Stimulated activated CD4-positive, alpha-beta T cell treated with anti-CD3 and anti-CD28 coated beads, Interleukin-1b, Interleukin-23, amount 100 ng/mL, for 24 hours (primary cell): ENCODE measurements at places on chromosomes 2 and 18.

DNA sequence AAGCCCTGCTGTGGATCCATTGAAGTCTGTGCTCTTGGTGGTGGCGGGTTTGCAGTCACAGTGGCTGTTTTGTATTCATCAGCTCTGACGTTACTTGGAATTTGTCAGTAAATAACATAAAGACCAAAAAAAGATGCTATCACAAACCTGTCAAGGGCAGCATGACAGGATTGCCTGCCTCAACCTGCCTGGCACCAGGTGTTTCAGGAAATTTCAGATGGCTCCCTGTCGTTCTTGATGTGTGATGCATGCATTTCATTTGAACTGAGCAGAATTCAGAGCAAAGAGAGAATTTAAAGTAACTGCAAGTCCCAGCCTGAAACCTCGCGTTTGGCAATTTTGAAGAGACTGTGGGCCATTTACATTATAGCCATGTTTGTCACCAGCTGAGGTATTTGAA lies 50.3 kb upstream of the EPC2 start:
- no peak for DNase-seq

DNA sequence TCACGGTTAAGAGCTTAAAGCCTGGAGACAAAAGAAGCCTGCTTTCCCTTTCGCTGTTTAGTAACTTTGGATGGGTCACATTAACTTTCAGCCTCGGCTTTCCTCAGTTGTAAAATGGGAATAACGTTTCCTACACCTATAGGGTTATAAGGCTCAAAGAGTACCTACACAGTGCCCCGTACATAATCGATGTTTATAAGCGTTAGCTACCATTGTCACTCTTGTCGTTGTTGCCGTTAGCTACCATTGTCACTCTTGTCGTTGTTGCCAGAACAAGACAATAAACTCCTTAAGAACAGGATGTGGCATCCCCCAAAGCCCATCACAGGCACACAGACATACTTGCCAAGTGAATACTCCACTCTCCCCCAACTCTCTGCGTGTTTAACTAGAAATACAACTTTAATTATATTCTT lies 901 bp upstream of the MFSD6 start:
- no peak for DNase-seq

GRCh38 chr18:2002151-2002550 lies 569.2 kb downstream of the METTL4 start:
- DNase-seq: no peak

- DNase-seq: no peak
These were observed 114.5 kb upstream of the ZFP36L2 start for GRCh38 chr2:43340945-43341356.

GRCh38 chr2:74093840-74094239 lies 53.9 kb downstream of the BOLA3 start:
- DNase-seq: no peak

DNA sequence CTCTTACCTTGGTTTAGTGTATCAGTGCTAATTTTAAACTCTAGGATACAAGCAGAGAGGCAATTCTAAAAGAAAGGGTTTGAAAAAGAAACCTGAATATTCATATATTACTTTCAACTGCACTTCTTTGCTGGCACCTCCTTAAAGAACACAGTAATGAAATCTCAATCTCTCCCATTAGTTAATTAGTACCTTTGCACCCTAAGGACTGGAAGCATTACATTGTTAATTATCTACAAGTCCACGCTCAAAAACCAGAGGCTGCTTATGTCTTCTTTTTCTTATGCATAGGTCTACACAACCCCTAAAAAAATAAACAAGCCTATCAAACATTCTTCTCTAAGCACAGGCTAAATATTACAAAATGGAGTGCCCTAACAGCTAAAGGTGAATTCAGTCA lies 20.2 kb downstream of the EPHA4 start:
- DNase-seq: no peak

DNA sequence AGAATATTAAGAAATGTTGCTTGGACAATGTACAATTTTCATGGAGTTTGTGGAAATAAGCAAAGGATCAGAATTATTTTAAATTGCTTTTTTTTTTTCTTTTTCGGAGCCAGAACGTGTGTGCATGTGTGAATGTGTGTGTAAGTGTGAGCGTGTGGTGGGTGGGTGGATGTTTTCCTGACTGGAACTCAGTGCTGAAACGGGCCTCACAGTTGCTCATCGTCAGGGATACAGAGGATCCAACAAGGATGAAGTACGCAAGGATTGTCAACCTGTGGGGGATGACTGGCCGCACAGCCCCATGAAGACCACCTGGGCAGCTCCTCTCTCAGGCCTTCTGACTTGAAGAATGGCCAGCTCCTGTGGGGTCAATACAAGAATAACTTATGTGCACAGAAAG lies 17.5 kb downstream of the IL1B start:
- no peak for DNase-seq

DNA sequence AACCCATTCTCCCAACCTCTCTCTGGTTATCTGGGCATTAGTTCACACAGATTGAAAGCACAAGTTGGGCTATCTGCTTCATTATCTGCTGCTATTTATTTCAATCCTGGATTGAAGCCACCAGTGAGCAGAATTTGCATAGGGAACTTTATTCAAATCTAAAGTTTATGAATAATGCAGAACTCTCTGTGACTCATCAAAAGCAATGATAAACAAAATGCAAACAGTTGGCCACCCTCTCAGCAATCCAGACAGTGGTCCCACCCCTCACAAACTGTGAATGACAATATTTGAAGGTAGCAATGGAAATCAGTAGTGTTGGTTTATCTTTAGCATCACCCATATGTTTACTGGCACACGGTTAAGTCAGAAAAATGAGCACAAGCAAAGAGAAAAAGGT lies 106.8 kb upstream of the TMEM178A start:
- DNase-seq: no peak

GRCh38 chr2:206389164-206389563 lies 54.2 kb upstream of the ADAM23 start:
- DNase-seq: no peak

DNA sequence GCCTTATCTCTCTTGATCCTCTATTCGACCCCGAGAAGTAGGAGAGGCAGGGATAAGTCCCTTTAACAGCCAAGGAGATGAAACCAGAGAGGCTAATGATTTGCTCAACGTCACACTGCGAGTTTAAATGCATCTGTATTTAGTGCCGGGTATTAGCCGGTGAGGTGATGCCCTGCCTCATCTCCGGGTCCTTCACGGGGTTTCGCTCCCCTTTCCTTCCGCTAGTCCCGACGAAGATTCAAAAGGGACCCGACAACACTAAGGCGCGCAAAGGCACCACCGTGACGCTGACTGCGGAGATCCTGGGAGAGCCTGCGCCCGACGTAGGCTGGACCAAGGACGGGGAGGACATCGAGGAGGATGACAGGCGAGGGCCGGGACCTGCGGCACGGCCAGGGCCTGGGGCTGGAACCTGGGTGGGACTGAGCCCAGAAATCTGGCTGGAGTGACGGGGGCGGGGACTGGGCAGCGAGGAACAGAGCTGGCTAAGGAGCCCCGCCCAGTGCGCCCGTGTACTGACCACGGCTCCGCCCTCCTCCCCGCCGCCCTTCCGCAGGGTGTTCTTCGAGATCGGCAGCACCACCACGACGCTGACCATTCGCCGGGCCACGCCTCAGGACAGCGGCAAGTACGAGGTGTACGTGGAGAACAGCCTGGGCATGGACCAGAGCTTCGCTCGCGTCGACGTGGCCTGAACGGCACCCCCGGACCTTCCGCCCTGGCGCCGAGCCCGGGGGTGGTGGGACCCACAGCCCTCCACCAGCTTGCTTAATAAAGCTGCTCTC lies 1.0 kb upstream of the GMPPA start:
- no peak for DNase-seq

GRCh38 chr2:166239548-166239947 lies 111.7 kb upstream of the SCN1A start:
- no peak for DNase-seq

GRCh38 chr2:122132147-122132691 lies 376.8 kb downstream of the TSN start:
- DNase-seq: no peak

- DNase-seq: no peak
These were observed 1699.3 kb upstream of the TMEFF2 start for GRCh38 chr2:193894081-193894480.

DNA sequence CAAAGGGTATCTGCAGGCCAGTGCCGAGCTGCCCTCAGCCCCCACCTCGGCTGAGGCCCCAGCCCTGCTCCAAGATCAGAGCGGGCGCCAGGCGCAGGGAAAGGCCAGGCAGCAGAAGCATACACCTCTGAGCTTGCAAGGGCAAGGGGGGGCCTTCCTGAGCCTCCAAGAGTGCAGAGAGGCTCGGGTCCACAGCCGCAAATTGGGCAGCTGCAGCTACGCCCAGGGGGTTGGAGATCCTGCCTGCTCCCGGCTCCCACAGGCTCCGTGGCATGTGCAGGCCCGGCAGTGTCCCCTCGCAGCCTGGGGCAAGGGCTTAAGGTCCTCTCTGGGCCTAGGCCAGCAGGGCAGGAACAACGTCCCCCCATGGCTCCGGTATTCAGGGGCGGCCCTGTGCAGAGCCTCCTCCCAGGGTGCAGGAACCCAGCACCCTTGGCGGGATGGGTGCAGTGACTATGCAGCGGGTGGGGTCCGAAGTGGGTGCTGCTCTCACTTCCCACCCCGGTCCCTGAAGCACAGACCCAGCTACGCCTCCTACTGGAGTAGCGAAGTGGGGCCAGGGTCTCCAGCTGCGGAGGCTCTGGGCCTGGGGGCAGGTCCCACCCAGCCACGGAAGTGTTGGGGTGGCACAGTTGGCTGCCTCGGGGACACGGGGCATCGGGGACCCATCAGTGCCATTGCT lies 120.2 kb upstream of the TMEFF2 start:
- no peak for DNase-seq

DNA sequence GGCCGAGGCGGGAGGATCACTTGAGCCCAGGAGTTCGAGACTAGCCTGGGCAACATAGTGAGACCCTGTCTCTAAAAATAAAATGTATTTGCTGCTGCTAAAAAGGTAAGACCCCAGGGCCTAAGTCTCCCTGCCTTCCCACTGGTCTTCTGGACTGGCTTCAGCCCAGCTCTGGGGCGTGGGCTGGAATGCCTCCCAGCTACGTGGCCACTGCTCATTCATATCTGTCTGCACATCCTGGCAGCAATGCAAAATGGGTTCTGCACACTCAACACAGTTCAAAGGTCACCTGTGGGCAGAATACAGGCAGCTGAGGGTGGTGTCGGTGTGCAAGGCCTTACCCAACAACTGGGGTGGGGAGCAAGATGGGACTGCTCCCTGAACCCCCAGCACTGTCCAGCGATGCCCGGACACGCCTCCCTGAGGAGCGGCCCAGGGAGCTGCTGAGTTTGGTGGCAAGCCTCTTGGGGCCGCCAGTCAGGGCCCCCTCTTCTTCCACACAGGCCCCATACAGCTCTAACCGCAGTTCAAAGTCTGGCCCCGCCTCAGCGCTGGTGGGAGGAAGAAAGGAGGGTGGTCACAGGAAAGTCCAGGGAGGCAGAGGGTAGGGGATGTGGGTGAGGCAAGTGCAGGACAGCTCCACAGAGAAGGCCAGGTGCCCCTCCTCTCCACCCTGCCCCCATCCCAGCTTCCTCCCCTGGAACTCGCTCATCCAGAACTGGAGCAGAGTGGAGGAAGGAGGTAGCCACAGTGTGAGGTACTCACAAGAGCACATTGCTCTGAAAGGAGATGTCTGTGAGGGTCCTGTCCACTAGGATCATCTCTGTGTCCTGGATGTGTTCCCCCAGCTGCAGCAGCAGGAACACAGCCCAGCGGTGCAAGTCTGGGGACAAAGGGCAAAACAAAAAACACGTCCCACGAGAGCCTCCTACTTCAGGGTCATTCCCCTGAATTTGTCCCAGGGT lies 8.2 kb downstream of the WDR54 start:
- no peak for DNase-seq

- DNase-seq: no peak
These were observed 1435.7 kb downstream of the LRP1B start for GRCh38 chr2:140695155-140695554.

- no peak for DNase-seq
These were observed 18.9 kb downstream of the AAK1 start for GRCh38 chr2:69624611-69625010.

DNA sequence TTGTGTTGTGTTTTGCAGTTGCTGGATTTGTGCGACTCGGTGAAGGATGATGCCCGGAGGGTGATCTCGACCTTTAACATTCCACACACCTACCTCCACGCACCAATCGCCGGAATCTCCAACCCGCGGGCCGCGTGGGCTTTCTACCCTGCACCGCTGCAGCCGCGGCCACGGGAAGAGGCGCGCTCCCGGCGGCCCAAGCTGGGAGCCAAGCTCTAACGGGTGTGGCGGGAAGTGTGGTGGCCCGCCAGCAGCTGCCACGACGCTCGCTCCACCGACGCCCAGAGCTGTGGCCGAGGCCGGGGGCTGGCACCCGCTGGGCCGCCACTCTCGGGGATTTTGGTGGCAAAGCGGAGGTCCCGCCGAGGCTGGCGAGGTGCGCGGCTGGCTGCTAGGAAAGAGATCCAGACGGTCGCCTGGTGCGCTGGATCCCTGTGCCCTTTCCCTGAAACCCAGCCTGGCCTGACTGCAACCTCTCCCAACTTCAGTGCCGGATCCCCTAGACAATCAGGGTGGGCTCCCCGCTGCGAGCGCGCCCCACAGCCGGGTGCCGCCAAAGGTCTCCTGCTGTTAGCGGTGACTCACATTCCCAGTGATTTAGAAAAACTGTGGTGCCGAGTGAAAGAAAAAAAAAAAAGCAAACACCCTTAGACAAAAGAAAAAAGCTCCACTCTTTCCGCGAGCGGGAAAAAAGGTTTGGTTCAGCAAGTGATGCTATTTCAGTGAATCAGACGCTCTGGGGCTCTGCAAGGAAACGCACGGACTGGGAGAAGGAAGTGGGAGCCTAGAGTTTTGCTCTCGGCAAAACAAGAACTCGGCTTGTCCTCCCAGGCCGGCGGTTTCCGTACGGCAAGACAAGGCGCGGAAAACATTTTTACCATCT lies 2.9 kb upstream of the BCL2L11 start:
- peak; percentile 14 for DNase-seq
